ENCODE measurements at places on chromosomes 11 and 22.

GRCh38 chr11:74949753-74950137 lies 679 bp downstream of the SPCS2 start:
- no peak for DNase-seq

DNA sequence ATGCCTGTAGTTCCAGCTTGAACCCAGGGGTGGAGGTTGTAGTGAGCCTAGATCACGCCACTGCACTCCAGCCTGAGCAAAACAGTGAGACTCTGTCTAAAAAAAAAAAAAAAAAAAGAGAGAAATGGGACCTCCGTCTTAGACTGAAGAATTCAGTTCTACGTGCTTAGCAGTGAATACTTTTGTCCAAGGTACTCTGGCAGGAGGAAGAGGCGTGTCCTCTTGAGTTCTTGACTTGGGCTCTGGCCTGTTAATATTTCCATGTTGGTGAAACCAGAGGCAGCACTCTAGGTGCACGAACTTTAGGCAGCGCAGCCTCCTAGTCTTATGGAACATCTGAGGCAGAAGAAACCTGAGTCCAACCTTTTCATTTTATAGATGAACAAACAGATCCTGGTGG lies 2.4 kb downstream of the HMBS start:
- DNase-seq = no peak

GRCh38 chr22:40108396-40108795 lies 69.3 kb upstream of the TNRC6B start:
- DNase-seq = no peak

DNA sequence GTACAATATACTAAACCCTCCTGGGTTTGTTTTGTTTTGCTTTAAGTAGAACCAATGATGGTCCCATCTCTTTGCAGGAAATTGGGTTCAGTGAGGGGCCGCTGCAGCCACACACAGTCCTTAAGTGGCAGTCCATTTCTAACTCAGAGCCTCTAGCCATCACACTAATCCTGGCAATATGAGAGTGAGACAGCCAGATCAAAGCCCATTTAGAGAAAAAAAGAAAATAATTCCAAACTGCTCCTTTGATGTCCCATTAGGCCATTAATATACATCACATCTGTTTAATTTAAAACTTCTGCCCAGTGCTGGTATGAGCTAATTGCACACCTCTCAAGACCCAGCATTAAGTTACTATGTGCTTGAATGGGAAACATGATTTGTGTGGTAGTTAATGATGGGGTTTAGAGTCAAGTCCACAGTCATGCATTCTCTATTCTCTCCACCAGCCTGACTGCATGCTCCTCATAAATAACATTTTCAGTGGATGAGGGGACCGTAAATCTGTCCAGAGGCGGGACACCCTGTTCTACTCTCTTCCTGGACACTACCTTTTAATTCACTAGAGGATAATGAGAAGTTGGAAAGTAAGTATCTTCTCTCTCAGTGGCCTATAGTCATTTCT lies 53.8 kb upstream of the BIRC3 start:
- no peak for DNase-seq

DNA sequence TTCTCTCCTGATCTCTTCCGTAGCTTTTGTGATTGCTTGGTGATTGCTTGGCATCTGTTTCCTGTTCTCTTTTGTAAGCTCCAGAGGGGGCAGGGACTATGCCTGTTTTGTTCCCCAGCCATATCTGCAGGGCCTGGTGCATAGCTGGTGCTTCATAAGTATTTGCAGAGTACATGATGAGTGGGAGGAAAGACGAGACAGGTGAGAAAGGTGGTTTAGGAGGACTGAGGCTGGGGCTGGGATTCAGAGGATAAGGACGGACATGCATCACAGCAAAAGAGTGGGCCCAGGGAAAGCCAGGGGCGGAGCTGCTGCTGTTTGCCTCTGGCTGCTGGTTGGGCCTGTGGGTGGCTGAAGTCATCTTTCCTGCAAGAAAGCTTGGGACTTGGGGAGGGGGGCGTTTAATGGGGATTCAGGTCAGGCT lies 62.4 kb downstream of the DSCAML1 start:
- DNase-seq = no peak

- no peak for DNase-seq
Measured at GRCh38 chr11:68893282-68893681, 10.3 kb downstream of the MRPL21 start.

- DNase-seq = no peak
Measured at GRCh38 chr22:39893526-39893925, at the start of gene ENTHD1. TSS of gene ENTHD1 (minus strand) at chr22:39893760. CDS start at chr22:39887748, 6,012 bp downstream.

- no peak for DNase-seq
Measured at GRCh38 chr11:103844327-103845215, 191.9 kb upstream of the DDI1 start.

DNA sequence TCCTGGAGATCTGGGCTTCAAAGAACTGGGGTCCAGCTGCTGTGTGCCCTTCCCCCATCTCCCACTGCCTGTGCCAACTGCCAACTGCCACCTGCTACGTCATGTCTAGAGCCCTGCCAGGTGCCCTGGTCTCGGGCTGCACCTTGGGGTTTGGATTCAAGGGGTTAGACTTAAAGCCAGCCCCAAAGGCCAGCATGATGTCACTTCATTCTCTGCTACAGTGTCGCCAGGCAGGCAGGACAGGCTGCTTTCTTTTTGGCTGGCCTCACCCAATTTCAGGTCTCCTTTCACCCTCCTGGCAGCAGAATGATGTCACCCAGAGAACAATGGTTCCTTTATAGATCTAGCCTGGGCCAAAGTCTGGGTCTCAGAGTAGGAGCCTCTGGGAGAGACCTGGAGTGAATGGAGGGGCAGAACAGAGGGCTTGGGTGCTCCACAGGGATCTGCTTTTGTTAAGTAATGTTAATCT lies 79.5 kb upstream of the CRYBB3 start:
- no peak for DNase-seq

- DNase-seq = no peak
Measured at GRCh38 chr11:36264973-36265344, 24.3 kb downstream of the COMMD9 start.

DNA sequence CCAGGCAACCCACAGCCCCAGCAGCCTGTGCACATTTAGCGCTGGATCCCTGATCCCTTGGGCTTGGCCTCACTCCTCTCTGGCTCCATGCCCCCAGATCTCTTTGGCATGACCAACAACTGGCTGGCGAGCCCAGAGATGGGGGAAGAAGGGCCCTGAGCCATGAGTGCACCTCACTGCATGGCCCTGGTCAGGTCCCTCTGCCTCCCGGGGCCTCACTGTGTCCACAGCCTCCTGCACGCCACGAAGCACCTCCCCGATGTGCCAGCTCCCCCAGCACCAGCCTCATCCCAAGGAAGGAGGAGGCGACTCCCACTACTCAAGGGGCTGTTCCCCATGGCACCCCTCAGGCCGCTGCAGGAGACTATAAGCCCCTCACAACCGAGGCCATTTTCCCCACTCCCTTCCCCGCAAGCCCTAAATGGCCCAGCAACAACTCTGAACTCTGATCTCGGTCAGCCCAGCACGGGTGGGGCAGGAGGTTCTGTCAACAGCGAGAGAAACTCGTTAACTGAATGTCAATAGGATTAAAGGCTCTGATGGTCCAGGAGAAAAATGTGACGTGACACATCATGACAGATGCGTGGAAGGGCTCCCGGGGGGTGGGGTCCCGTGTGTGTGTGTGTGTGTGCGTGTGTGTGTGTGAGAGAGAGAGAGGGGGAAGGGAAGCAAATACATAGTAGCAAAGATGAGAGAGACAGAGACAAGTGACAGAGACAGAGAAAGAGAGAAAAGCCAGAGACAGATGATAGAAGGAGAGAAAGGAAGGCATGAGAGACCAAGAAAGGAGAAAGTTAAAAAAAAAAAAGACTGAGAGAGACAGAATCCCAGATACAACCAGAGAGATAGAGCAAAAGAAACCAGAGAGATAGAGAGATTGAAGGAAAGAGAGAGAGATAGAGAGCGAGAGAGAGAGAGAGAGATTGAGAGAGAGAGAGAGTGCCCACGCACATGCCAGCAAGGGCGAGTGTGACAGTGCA lies 28.4 kb upstream of the SYT7 start:
- DNase-seq = no peak
